Stimulated activated CD4-positive, alpha-beta T cell treated with anti-CD3 and anti-CD28 coated beads, Interleukin-1b, Interleukin-23, amount 100 ng/mL, for 1 hour (primary cell): ENCODE measurements at places on chromosomes 3 and 15.

DNA sequence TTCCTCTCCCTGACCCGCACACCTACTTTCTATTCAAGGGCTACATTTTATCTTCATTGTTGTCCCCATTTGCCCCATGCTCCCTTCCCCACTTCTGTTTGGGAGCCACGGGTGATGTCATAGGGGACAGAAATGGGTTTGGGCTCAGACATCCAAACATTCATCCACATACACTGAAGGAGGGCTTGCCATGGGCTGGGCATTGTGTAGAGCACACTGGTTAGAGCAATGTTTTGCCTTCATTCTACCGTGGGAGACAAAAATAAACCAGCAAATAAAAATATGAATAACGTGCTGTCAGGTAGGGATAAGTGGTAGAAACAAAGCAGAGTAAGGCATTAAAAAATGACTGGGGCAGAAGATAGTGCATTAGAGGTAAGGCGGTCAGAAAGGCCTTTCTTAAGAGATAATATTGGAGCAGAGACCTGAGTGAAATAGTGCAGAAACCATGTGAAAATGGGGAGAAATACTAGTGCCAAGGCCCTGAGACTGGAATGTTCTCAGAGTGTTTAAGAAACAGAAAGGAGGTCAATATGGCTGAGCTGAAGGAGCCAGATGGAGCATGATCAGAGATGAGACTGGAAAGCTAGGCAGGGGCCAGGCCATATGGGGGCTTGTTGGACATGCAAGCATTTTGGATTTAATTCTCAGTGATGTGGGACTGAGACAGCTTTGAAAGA lies 40.9 kb upstream of the CLSTN2 start:
- DNase-seq = no peak

DNA sequence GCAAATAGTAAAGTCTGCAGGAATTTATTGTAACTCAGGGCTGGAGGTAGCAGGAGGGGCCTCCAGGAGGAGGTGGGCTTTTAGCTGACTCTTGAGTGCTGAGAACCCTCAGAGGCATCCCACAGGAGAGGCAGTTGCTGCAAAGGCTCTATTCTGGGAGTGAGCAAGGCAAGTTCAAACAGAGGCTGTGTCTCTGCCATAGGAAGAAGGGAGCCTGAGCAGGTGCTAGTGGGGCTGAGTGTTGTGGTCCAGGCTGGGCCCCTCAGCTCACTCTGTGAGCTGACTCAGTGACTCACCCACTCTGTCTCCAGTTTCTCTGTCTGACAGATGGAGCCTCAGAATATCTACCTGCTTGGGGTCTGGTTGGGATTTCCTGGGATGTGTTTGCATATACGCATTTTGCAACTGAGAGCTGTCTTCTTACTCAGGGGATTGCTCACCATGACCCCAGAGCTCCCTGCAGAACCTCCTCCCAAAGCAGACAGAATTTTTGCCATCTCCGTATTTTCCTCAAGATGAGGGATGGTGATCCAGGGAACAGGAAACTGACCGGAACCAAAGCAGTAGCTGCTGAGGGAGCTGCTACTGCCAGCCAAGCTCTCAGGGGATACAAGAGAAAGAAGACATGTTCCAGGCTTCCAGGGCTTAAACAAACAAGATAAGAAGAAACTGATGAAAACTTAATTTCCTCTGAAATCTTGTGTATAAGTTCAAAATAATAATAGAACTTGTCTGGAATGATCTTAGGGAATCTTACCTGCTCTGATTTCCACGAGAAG lies 13.6 kb upstream of the NOX5 start:
- no peak for DNase-seq

DNA sequence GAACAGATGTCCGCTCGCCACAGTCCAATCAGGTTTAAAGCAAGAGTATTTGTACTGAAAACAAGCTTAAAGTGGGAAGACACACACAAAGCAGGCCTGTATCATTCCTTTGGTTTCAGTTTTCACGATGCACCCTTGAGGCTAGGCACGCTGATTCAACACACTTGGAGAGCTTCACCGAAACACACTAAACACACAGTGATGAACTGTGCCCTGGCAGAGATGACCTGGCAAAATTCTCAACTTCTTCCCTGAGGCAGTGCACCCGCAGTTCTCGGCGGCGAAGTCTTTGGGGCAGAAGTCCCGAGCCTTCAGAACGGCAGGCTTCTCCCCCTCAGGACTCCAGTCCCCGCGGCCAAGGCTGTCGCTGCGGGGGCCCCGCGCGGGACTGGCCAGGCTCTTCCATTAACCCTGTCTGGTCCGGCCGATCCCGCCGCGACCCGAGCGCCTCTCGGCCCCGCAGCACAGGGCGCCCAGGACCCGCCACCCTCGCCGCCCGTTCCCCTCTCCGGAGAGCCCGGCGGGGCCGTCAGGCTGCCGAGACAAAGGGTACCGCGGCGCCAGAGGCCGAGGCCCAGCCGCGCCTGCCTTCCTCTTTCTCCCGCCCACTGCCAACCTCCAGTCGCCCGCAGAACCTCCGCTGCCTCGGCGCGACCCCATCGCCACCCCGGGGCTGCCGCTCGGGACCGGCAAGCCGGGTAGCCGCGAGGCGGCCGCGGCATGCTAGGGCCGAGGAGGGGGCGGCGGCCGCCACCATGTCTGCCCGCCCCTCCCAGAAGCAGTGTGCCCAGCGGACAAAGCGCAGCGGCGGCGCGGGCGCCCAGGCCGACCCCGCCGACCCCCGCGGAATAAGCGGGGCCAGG lies 792 bp downstream of the GABPB1 start:
- no peak for DNase-seq

GRCh38 chr15:95620934-95621579 lies 709.4 kb upstream of the NR2F2 start:
- DNase-seq = no peak

DNA sequence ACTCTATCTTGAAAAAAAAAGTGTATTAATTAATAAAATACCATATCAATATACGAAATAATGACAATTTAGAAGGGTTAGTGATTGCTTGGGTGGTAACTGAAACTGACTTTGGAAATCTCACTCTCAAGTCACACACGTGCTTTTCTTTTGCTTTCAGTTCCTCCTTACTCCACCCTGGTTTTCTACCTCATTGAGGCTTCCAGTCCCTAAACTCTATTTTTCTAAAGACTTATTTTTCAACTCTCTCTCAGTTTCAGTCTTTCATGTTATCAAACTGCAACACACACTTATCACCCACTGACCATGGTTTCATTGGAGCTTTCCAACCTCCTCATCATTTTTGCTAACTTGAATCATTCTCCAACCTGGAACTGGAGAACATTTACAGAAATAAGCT lies 23.5 kb downstream of the IL12A start:
- no peak for DNase-seq

DNA sequence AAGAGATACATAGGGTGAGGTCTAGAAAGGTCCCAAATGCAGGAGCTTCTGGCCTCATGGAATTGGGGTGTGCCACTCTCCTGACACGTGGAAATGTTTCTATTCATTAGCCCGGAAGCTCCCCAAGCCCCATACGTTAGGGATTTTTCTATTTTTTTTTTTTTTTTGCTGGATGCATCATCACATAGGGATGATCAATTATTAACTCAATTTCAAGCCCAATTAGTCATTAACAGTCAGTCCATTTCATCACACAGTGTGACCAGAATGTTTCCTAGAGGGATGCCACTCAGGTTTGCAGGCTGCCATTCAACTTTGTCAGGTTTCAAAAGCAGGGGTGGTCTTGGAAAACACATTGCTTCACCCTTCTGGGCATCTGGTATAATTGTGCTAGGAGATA lies 40.7 kb upstream of the MKRN3 start:
- DNase-seq = no peak

DNA sequence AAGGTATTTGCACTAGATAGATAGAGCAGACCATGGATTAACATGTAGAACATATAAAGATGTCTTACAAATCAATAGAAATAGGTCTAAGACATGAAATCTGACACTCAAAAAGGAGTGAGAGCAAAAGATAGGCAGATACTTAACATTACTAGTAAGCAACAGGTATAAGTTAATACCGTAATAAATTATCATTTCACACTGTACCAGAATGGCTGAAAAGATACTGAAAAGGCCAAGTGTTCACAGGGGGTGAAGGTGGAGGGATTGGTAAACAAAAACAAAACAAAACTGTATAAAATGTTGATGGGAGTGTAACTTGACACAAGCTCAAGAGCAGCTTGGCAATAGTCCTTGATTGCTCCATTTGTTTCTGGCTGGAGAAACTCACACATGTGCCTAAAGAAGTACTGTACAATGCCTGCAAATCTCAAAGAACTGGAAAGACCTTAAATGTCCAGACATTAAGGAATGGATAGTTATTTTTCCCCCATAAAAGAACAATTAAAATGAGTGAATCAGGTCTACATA lies 3.5 kb downstream of the NSMCE3 start:
- DNase-seq = no peak
